CD4-positive, CD25-positive, alpha-beta regulatory T cell (primary cell): ENCODE measurements at places on chromosomes 2 and 18.

DNA sequence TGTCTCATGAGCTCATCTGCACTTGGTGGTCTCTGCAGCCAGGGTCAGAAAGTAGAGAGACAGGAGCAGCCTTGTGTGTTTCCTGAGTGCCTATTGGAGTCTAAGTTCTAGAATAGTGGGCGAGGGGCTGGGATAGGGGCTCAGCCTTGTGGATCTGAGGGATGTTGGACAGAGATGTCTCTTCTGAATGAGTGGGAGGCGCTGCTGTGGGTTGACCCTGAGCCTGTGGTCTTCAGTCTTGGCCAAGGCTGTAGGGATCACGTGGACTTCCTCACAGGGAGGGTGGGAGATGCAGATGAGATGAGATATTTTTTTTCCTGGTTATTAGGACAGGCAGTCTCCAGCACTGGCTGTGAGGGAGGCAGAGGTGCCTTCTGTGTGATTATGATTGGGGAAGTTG is 61.8 kb downstream of the RNF144A start:
- no peak for DNase-seq

- DNase-seq, result no peak
Measured at GRCh38 chr2:5751873-5752482, 59.8 kb downstream of the SOX11 start.

- DNase-seq, result no peak
Measured at GRCh38 chr2:176149481-176149938, 1.8 kb upstream of the HOXD4 start.

- DNase-seq, result no peak
Measured at GRCh38 chr2:85276571-85277118, 51.1 kb downstream of the TGOLN2 start.

GRCh38 chr18:28409811-28410210 is 232.9 kb upstream of the CDH2 start:
- DNase-seq, result no peak
